ENCODE measurements at places on chromosomes 2 and 18.
A peak's percentile ranks its signal among the peaks of the same experiment; 100 is the strongest.

DNA sequence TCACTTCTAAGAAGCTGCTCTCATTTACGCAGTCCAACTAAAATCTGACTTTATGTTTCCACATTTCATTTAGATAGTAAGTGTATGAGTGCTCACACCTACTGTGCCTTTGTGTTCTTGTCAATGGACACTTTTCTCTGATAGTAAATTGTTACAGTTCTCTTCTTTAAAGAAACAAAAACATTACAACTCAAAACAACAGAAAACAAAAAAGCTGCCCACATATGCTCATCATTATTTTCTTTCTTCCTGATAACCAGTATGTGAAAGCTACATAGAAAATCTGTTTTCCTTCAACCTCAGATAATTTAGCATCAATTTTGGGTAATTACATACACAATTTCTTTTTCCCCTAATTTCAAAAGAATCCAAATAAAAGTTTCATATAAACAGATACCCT lies 1247.8 kb upstream of the NXPH2 start:
- no peak for DNase-seq

DNA sequence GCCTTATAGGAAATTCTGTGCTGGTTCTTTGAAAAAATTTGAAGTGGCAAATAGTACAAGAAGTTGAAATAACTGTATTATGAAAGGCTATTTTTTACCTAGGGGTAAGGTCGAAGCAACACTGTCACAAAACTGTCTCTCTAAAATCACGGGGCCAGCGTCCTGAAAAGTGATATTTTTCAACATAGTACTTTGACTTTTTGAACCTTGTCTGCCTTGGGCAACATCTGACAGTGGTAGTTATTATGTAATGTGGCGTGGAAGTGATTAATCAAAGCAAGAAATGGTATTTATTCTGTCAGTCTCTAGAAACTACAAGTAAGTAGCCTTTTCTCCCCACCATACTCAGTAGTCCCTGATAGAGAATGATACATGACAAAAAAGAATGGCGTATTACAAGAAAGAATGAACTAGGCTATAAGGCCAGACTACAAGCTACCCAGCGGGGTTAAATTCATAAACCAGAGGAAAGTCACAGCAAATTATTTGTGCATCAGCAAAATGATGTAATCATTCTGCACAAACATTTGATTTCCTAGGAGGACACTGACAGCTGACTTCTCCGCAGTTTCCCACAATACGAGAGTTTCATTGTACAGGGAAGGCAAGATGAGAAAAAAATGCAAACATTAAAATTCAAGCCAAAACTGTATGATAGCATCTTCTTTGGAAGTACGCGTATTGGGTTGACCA lies 9.8 kb downstream of the GEN1 start:
- no peak for DNase-seq

- no peak for DNase-seq
Measured at GRCh38 chr2:149221898-149222297, 108.5 kb upstream of the LYPD6 start.

GRCh38 chr18:46754188-46754587 lies 2.7 kb downstream of the ST8SIA5 start:
- DNase-seq, result no peak

DNA sequence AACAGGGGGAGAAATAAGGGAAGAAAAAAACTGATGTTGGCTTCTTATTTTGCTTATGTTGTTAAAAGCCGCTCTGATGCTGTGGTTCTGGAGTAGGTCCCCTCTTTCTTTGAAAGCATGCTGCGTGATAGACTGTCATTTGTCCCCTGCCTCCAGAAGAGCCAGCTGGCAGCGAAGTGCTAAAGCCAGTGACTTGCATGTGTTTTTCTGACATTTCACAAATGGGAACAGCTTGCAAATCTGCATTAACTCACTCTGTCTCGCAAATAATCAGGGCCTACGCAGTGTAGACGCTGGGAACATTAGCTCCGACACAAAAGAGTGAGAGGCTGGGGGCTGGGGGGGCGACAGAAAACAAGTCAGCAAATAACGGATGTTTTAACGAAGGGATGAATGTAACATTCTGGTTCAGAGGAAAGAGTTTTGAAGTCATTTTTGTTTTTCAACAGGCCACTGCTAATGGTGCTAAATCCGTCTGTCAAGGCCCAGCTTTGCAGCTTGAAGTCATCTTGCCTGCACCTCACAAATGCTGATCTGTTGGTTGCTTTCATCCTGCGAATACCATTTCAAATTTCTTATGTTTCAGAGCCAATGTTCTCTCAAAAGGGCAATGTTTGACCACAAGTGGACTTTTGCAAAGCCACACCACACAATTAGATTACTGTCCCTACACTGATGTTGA lies 68.8 kb upstream of the PIK3C3 start:
- DNase-seq, result no peak

GRCh38 chr2:161677634-161678033 lies 53.4 kb downstream of the SLC4A10 start:
- DNase-seq, result no peak

- no peak for DNase-seq
Measured at GRCh38 chr18:46213295-46213694, 109.1 kb downstream of the HAUS1 start.

DNA sequence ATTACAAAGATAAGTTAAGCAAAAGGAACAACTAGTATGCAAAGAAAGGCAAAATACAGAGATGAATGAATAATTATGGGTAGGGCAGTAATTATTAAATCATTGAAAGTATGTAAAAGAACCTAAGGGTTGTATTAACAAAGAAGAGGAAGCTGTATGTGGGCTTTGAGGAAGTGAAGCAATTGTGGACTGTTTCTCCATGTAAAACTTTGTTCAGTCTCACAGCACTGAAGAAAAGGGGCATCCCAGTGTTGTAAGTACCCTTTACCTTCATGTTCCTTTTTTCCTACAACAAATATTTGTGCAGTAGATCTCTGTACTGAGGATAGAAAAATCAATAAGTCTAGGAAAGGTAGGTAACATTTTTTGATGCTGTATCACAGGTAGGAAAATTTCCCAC lies 388.7 kb upstream of the NRP2 start:
- DNase-seq, result no peak

GRCh38 chr18:9596226-9596625 lies 18.1 kb downstream of the PPP4R1 start:
- no peak for DNase-seq

GRCh38 chr2:233381638-233381995 lies 27.3 kb downstream of the DGKD start:
- no peak for DNase-seq

GRCh38 chr2:43537137-43537536 lies 58.7 kb downstream of the THADA start:
- DNase-seq, result no peak

DNA sequence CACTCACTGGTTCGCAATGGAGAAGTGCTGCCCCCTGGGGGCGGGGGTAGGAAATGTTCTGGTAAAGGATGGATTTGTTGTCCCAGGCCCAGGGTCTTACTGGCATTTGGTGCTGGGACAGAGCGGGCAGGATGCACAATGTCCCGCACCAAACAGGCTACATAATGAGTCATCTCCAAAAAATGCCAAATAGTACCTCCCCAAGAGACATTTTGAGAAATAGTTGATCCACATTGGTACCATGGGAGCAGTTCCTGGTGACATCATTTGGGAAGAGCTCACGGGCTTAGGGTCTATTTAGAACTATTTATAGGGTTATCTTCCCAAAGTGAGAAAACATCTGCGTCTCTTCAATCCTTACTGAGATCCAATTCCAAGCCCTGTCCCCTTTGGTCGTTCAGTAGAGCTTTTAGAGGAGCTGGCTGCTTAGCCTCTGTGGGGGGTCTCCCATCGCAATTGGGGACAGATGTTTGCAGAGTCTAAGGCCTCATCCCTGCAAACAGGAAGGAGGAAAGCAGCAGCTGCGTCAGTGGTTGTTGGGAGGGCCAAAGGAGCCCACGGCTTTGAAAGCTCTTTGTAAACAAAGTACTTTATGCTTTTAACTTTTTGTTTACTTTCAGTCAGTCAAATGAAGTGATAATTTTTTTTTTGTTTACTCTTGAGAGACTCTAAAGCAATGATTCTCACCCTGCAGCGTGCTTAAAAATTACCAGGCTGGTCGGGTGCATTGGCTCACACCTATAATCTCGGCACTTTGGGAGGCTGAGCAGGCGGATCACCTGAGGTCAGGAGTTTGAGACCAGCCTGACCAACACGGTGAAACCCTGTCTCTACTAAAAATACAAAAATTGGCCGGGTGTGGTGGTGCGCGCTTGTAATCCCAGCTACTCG lies 49.3 kb downstream of the GREB1 start:
- peak; percentile 56 for DNase-seq

DNA sequence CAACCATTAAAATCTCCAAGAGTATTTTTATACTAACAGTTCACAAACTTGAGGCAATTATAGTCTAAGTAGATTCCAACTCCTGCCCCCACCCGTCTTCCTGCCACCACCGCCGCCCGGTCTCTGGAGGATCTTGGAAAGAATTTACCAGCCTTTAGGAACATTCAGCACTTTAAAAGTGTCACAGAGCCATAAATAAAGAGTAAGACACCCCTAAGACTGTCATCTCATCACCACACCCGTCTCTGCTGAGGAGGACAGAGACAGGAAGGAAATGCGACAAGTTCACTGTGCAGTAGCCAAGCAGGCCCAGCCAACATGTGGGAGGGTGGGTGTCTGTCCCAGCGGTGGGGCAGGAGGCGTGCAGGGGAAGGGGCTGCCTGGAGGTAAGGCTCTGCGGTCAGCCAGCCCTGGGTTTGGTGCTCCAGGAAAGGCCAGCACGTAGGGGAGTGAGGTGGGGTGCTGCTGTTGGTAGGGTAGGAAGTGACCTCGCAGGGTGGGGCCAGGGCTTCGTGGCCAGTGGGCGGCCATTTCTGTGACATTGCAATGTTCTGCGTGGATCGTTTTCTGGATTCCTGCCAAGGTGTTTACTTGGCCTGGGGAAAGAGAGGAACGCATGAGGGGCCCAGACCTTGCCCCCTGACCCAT lies 111.6 kb downstream of the FAM210A start:
- DNase-seq, result no peak

DNA sequence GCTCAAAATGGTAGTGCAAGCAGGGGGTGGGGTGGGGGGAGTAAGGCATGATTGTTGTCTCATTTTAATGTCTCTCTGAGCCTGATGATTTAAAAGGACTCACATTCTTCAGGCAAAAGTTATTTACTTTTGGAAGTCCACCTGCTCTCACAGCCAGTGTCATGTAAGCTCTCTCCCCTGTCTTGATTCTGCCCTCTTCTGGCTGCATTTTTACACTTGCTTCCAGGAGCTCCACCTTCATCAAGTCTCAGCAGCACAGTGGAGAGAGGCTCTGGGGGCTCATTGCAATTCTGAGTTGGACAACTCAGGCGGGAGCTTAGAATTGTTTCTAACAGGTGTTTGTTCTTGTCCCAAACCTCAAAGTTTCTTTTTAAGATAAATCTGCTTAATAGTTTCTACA lies 39.2 kb downstream of the GNAL start:
- DNase-seq, result peak; percentile 36

DNA sequence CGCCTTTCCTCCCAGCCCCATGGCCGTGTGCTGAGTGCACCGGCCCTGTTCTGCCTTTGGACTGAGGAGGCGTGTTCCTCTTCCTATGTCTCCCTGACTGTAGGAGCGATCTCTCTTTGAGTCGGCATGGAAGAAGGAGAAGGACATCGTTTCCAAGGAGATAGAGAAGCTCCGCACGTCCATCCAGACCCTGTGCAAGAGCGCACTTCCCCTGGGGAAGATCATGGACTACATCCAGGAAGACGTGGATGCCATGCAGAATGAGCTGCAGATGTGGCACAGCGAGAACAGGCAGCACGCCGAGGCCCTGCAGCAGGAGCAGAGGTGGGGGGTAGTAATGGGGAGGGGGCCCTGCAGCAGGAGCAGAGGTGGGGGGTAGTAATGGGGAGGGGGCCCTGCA lies 29.4 kb upstream of the ASB1 start:
- no peak for DNase-seq

- peak; percentile 50 for DNase-seq
Measured at GRCh38 chr18:3262234-3263131, 550 bp downstream of the MYL12B start.

- no peak for DNase-seq
Measured at GRCh38 chr18:36620788-36621187, 208.0 kb downstream of the TPGS2 start.

DNA sequence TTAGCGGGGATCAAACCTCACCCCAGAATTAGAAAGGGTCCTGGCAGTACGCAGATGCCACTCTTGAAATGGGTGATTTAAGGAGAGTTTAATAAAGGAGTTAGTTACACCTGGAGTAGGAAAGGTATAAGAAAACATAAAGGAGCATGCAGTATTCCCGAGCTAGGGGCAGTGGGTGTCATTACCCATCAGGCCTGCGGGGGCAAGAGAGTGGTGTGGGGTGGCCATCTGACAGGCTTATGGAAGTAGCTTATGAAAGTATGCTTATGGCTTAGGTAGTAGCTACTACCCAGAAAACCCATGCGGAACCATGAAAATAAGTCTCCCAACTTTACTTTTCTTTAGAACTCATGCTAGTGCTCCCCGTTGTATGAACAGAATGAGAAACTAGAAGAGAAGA lies 568.9 kb upstream of the ACVR2A start:
- DNase-seq, result no peak

- no peak for DNase-seq
Measured at GRCh38 chr2:11773111-11773510, 26.7 kb downstream of the LPIN1 start.

DNA sequence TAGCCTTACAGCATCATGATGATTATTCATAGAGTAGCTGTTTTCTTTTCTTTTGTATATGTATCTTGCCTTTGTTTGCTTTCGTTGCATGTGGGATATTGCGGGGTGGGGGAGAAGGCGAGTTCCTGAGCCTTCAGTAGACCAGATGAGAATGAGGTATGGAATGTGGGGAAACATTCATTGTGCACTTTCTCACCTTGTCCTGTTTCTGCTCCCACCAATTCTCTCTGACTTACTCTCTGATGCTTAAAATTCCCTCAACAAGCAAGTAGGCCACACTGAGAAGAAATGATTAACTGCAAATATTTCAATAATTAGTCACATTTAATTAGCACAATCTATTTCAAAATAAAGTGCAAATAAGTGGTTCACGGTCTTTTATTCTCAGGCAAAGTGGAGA lies 31.0 kb downstream of the GKN2 start:
- no peak for DNase-seq

GRCh38 chr2:15243762-15244161 lies 317.4 kb downstream of the NBAS start:
- DNase-seq, result peak; percentile 47

DNA sequence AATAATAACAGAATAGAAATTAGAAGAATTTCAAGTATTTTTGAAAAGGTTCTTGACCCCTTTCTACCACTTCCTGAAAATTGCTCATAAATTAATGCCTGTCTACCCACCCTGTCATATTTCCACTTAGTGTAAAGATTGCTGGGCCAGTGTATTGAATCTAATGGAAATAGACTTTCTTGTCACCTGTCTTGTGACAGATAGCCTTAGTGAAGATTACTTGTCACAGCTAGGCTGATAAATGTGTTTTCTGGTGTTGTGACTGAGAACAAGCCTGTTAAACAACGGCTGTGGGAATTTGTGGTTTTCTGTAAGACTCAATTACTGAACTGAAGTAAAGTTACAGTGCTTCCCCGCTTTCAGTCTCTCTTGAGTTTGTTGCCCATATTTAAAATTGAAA lies 37.0 kb downstream of the PIK3C3 start:
- DNase-seq, result peak; percentile 35

DNA sequence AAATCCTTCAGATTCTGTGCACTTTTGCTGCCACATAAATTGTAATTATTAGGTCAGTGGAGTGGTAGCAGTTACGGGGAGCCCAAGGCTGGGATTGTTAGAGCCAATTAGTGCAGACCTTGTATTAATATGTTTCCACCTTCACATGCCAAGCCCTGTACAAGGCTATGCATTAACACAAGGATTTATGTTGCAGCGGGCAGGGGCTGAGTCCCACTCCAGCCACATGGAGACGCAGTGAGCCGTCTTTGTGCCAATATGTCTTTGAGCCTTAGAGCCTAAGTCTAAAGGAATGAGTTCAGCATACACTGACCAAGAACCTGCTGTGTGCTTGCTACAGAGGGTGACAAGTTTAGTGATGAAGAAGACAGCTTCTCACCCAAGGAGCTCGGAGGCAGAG lies 238.2 kb downstream of the TSN start:
- DNase-seq, result no peak

Data from fibroblast of lung (primary cell).